ENCODE measurements at places on chromosomes 12 and 14.

DNA sequence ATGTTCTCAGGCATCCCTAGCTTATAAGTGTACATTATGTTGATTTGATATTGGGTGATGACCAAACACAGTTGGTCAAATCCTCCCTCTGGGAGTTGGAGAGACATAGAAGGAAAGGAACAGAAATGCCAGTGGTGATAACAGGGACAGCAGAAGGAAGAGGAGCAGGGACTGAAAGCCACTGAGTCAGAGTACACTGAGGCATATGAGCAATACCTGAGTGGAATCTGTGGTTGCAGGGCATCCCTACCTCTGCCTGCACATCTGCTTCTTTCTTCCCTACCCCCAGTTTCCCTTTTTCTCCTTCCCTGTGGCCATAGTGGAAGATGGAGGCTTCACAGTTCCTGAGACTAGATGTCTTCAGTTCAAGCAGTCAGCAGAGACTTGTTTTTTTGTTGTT lies 44.9 kb downstream of the BICD1 start:
- DNase-seq, result no peak

DNA sequence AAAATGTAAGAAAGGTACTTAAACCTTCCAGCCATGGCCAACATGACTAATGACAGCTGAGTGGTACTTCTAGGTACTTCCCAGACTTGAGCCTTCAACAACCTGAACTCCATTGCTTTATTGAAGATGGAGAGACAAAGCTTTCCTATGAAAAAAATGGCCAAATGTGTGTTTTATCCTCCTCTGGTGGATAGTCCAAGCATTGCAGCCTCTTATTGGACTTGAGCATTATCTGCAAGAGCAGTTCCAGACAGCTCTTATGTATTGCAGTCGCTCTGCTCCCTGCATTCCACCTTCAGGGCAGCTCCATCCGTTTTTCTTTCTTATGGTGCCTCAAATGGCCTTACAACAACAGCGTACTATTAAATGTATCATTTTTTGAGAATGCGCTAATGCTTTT lies 588.2 kb downstream of the NRXN3 start:
- no peak for DNase-seq

- no peak for DNase-seq
Observed at GRCh38 chr12:89075880-89076540, 276.3 kb downstream of the DUSP6 start.

- no peak for DNase-seq
Observed at GRCh38 chr12:53476769-53477209, 22.5 kb downstream of the MAP3K12 start.

DNA sequence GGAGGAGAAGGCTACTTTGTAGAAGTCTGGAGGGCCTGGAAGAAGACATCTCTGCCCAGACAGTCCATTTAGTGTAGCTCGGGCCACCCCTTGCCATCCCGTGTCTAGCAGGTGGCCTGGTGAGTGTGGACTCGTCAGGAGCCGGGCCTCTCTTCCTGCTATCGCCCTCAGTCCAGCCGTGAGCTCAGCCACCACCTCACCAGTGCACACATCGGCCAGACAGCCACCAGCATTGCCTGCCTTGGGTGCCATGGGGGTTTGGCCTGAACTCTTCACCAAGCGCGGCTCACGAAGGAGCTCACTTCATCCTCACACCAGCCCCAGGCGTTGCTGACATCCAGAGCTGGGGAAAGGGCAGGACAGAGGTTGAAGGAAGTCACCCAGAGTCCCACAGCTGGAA lies 19.6 kb upstream of the TRAF3 start:
- DNase-seq, result no peak

- no peak for DNase-seq
Observed at GRCh38 chr12:90037740-90038139, 329.1 kb upstream of the ATP2B1 start.

DNA sequence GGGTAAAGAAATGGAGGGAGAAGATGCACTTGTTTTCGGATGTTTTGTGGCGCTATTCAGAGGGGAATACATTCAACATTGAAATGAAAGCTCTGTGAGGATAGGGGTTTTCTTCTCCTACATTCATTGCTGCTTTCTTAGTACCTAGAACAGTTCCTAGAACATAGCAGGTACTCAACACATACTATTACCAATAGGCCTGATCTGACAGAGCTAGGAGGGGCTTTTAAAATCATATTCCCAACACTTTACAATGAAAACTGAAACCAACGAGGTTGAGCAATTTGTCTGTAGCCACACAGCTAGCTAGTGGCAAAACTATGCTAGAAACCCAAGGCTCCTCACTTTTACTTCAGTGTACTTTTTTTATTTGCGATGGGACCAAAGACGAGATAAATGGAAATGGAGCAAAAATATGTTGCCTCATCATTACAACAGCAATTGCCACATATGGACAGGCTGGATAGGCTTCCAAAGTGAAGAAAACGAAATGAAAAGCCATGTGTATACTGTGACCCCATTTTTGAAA lies 23.1 kb upstream of the IL22 start:
- DNase-seq, result no peak

- no peak for DNase-seq
Observed at GRCh38 chr12:27193106-27193505, 51.0 kb upstream of the STK38L start.

- no peak for DNase-seq
Observed at GRCh38 chr14:103103461-103104388, 9.2 kb downstream of the EXOC3L4 start.

- DNase-seq, result no peak
Observed at GRCh38 chr14:33527023-33527634, 423.7 kb downstream of the EGLN3 start.

DNA sequence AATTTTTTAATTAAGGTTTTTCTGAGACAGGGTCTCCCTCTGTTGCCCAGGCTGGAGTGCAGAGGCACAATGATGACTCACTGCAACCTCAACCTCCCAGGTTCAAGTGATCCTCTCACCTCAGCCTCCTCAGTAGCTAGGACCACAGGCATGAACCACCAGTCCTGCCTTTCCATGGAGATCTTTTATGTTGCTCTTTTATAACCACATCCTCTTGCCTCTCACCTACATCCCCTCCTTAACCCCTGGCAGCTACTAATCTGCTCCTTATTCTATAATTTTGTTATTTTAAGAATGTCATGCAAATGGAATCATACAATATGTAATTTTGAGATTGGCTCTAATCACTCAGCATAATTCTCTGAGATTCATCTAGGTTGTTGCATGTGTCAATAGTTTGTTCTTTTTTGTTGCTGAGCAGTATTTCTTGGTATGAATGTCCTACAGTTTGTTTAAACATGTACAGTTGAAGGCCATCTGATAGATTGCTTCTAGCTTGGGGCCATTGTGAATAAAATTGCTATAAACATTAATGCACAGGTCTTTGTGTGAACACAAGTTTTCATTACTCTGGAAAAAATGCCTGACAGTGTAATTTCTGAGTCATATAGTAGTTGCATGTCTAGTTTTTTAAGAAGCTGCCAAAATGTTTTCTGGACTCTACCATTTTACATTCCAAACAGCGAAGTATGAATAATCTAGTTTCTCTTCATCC lies 249.2 kb upstream of the AMIGO2 start:
- no peak for DNase-seq

DNA sequence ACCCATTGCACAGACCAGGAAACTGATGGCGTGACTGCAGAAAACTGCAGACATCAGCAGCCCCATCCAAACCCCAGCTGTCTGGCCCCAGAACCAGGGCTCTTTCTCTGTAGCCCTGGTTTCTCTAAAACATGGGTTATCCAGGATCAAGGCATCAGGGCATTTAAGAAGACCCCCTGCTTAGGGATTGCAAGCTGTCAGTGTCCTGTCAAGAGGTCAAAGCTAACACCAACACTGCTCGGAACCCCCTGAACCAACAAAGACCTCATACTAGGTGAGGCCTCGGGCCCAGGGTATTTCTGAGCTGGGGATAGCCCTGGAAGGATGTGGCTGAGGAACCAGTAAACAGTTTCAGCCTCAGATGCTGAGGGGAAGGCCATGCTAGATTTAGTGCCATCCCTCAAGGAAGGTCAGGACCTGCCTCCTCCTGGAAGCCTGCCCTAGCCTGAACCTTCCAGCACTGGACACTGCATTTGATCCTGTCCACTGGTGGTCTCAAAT lies 39.2 kb downstream of the BCL11B start:
- DNase-seq, result no peak

GRCh38 chr12:6563448-6564050 lies 4.5 kb downstream of the NOP2 start:
- DNase-seq, result peak; percentile 83

- no peak for DNase-seq
Observed at GRCh38 chr14:89828471-89829165, 125.9 kb downstream of the EFCAB11 start.

DNA sequence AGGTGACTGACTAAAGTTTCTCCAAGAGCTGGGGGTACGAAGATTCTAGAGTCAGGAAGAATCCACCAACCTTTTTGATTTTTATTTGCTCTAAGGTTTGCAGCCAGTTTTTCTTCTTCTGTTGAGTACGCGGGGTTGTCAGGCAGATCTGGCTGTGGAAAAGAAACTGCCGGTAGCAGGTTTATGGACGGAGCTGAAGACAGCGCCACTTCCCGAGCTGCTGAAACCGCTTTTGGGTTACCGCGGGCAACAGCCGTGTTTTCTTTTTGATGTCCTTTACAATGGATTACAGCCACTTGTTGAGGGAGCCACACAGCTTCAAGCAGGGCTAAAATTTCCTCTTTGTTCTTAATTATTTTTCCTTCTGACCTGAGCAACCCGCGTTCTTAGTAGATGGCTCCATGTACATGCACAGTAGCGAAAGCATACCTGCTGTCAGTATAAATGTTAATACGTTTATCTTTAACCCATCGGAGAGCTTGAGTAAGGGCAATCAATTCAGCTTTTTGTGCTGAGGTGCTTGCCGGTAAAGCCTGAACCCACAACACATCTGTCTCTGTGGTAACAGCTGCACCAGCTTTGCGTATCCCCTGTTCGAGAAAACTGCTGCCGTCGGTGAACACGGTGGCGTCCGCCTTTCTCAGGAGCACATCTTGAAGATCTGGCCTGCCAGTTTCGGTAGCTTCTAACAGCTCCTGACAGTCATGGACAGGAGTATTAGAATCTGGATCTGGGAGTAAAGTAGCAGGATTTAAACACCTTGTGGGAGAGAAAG lies 674.3 kb downstream of the TMEM121 start:
- no peak for DNase-seq

All from activated T-cell treated with anti-CD3 and anti-CD28 coated beads, Interleukin-2, amount 50 U/mL, for 48 hours (primary cell).